Ovary (tissue), 10 donors: ENCODE measurements at places on chromosomes 2 and 18.

DNA sequence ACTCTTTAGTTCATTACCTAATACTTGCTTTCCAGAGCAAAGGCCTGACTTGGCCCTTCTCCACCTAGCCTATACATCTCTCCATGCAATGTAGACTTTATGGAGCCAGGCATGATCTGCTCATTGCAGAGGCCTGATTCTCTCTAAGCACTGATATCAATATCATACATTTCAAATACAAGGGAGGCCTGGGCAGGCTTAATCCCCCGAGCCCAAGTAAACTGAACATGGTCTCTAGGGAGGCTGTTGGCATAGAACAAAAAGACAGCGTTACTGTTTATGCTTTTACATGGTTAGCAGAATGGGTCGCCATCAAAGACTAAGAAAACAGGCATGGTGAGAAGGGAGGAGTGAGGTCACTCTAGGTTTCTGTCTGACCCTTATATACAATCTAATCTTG, 695.1 kb downstream of the ZEB2 start:
- no peak overlapping the region for H3K27ac ChIP-seq
- no peaks in the 10 kb centered on the region for H3K4me1 ChIP-seq
- H3K36me3 ChIP-seq: no peaks in the 10 kb centered on the region
- no peak for DNase-seq
- H3K27me3 ChIP-seq: no peaks in the 10 kb centered on the region

- DNase-seq: no peak
- H3K36me3 ChIP-seq: no peaks in the 10 kb centered on the region
- H3K4me3 ChIP-seq: no peak overlapping the region
Measured at GRCh38 chr2:109300582-109300981, 171.6 kb downstream of the SH3RF3 start.

DNA sequence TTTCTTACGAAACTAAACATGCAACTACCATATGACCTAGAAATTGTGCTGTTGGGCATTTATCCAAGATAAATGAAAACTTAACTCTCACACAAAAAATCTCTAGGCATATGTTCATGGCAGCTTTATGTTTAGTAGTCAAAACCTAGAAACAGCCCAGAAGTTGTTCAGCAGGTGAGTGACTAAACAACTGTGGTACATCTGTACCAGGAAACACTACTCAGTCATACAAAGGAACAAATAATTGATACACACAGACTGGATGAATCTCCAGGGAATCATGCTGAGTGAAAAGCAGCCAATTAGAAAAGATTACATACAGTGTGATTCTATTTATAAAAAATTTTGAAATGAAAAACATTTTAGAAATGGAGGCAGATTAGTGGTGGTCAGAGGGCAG, 29.3 kb downstream of the DYNC2LI1 start:
- H3K27me3 ChIP-seq: no peaks in the 10 kb centered on the region
- H3K36me3 ChIP-seq: no peaks in the 10 kb centered on the region
- no peak overlapping the region for H3K27ac ChIP-seq
- no peaks in the 10 kb centered on the region for H3K4me1 ChIP-seq
- H3K4me3 ChIP-seq: no peak overlapping the region
- DNase-seq: no peak

- no peak for DNase-seq
- no peak overlapping the region for H3K4me3 ChIP-seq
- no peaks in the 10 kb centered on the region for H3K4me1 ChIP-seq
- no peak overlapping the region for H3K27ac ChIP-seq
- no peaks in the 10 kb centered on the region for H3K36me3 ChIP-seq
Measured at GRCh38 chr2:168015274-168015953, 232.0 kb downstream of the STK39 start.

DNA sequence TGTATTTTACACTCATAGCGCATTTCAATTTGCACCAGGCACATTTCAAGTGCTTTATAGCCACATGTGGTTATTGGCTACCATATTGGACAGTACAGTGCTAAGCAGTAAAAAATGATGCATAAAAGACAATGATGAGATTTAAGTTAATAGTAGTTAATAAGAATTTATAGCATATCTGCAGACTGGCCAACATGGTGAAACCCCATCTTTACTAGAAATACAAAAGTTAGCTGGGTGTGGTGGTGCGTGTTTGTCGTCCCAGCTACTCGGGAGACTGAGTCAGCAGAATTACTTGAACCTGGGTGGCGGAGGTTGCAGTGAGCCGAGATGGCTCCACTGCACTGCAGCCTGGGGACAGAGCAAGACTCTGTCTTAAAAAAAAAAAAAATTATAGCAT, 9.7 kb downstream of the DRC1 start:
- DNase-seq: no peak
- no peaks in the 10 kb centered on the region for H3K36me3 ChIP-seq
- no peaks in the 10 kb centered on the region for H3K27me3 ChIP-seq
- no peaks in the 10 kb centered on the region for H3K4me1 ChIP-seq

GRCh38 chr2:226143091-226143490, 656.5 kb downstream of the IRS1 start:
- H3K27me3 ChIP-seq: no peaks in the 10 kb centered on the region
- no peak overlapping the region for H3K4me3 ChIP-seq
- H3K4me1 ChIP-seq: no peaks in the 10 kb centered on the region
- DNase-seq: no peak
- no peaks in the 10 kb centered on the region for H3K36me3 ChIP-seq
- no peak overlapping the region for H3K27ac ChIP-seq

- no peaks in the 10 kb centered on the region for H3K36me3 ChIP-seq
- no peak overlapping the region for H3K4me3 ChIP-seq
- H3K4me1 ChIP-seq: no peaks in the 10 kb centered on the region
- H3K27me3 ChIP-seq: no peaks in the 10 kb centered on the region
- no peak for DNase-seq
Measured at GRCh38 chr2:125330133-125330532, 1305.0 kb downstream of the CNTNAP5 start.

DNA sequence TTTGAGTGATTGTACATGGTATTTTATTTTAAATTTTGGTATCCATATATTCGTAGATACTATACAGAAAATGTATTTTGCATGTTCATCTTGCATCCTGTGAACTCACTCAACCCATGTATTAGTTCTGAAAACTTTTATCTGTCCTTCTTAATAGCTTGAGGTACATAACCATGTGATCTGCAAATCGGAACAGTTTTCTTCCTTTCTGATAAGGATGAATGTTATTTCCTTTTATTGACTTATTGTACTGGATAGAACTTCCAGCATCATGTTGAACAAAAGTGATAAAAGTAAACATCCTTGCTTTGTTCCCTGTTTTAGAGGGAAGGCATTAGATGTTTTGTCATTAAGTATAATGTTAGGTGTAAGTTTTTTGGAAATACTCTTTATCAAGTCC, 554.7 kb downstream of the GALR1 start:
- no peaks in the 10 kb centered on the region for H3K36me3 ChIP-seq
- DNase-seq: no peak
- H3K4me1 ChIP-seq: no peaks in the 10 kb centered on the region

- H3K36me3 ChIP-seq: no peaks in the 10 kb centered on the region
- H3K4me1 ChIP-seq: no peaks in the 10 kb centered on the region
- H3K4me3 ChIP-seq: no peak overlapping the region
- no peak overlapping the region for H3K27ac ChIP-seq
Measured at GRCh38 chr2:119769645-119770044, 9.9 kb downstream of the PTPN4 start.

DNA sequence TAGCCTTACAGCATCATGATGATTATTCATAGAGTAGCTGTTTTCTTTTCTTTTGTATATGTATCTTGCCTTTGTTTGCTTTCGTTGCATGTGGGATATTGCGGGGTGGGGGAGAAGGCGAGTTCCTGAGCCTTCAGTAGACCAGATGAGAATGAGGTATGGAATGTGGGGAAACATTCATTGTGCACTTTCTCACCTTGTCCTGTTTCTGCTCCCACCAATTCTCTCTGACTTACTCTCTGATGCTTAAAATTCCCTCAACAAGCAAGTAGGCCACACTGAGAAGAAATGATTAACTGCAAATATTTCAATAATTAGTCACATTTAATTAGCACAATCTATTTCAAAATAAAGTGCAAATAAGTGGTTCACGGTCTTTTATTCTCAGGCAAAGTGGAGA, 31.0 kb downstream of the GKN2 start:
- no peaks in the 10 kb centered on the region for H3K27me3 ChIP-seq
- no peaks in the 10 kb centered on the region for H3K36me3 ChIP-seq
- no peak for DNase-seq
- no peaks in the 10 kb centered on the region for H3K4me1 ChIP-seq
- no peak overlapping the region for H3K4me3 ChIP-seq

DNA sequence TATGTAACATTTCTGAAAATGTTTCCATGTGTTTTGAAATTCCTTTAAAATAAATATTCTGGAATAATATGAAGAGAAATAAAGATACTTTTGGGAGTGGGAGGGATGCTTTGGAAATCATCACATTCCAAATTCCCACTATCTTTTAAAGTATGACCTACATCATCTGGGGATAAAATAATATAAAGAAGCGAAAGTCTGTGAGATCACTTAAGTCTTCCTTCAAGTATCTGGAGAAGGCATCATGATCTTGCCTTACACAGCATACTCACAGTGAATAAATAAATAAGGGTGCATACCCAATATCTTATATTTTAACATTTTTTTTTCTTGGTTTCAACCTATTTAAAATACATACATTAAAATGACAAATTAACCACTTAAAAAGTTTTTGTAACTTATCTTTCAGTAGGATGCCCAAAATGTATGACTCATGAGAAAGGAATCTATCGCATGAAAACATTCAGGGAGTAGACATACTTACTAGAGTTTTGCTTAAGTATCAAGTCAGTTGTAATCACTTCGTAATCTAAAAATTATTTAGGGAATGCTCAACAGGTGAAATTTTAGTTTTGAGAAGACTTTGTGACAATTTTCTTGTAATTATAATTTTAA, 248.3 kb upstream of the COL3A1 start:
- DNase-seq: no peak
- H3K4me3 ChIP-seq: no peak overlapping the region
- H3K27ac ChIP-seq: no peak overlapping the region
- no peaks in the 10 kb centered on the region for H3K27me3 ChIP-seq
- H3K36me3 ChIP-seq: no peaks in the 10 kb centered on the region

- no peak overlapping the region for H3K27ac ChIP-seq
- no peaks in the 10 kb centered on the region for H3K27me3 ChIP-seq
- no peak overlapping the region for H3K4me3 ChIP-seq
- no peaks in the 10 kb centered on the region for H3K36me3 ChIP-seq
- H3K4me1 ChIP-seq: no peaks in the 10 kb centered on the region
Measured at GRCh38 chr18:56286775-56287325, 351.5 kb downstream of the TXNL1 start.

DNA sequence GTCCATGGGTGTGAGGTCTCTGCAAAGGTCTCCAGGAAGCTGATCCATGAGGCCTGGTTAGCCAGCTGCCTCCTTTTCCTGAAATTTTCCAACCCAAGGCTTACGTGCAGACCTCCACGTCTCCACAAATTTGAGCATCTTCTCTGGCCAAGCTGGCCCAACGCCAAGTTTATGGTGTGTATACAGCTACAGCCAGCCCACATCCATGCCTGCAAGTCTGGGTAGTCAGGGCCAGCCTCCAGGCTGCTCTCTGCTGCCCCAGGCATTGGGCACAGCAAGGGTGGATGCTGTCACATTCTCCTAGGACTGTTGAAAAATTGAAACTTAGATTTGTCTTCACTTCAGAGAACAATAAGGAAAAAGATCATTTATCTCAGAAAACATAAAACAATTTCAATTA, 525.5 kb upstream of the CHAC2 start:
- H3K4me3 ChIP-seq: no peak overlapping the region
- DNase-seq: no peak
- no peak overlapping the region for H3K27ac ChIP-seq
- H3K27me3 ChIP-seq: no peaks in the 10 kb centered on the region
- no peaks in the 10 kb centered on the region for H3K4me1 ChIP-seq

GRCh38 chr2:200185628-200186000, 120.9 kb upstream of the SPATS2L start:
- no peaks in the 10 kb centered on the region for H3K36me3 ChIP-seq
- no peaks in the 10 kb centered on the region for H3K27me3 ChIP-seq
- no peak for DNase-seq
- no peak overlapping the region for H3K27ac ChIP-seq
